Activated CD8-positive, alpha-beta memory T cell treated with anti-CD3 and anti-CD28 coated beads for 1 hour (primary cell): ENCODE measurements at places on chromosomes 2 and 18.

- DNase-seq: no peak
These were observed 34.5 kb upstream of the GRB14 start for GRCh38 chr2:164655750-164656149.

GRCh38 chr18:25360301-25360899 is 8.4 kb upstream of the ZNF521 start:
- no peak for DNase-seq

DNA sequence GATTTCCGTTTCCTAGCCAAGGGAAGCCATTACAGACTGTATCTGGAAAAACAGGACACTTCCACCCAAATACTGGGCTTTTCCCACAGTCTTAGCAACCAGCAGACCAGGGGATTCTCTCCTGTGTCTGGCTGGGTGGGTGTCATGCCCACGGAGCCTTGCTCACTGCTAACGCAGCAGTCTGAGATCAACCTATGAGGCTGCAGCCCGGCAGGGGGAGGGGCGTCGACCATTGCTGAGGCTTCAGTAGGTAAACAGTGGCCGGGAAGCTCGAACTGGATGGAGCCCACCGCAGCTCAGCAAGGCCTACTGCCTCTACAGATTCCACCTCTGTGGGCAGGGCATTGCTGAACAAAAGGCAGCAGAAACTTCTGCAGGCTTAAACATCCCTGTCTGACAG is 131.1 kb downstream of the KIAA1328 start:
- DNase-seq: no peak

- DNase-seq: no peak
These were observed 118.8 kb downstream of the MEP1B start for GRCh38 chr18:32308493-32309120.

GRCh38 chr2:79960519-79960918 is 344.0 kb downstream of the LRRTM1 start:
- no peak for DNase-seq

DNA sequence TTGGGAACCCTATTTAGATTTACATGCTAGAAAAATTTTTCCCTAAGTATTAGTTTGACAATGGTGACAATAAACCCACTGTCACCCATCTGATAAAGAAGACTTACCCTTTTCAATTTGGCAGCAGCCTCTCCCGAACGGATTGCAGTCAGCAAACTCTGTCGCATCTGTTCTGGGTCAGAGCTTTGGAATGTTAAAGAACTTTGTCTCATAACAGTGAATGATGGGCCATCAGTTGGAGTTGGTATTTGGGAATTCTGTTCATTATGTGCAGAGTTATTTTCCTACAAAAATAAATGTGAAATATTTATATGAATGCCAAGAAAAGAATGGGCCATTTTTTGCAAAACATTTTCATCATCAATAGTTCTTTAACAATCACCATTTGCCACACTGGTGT is 70.8 kb upstream of the GRB14 start:
- DNase-seq: no peak

- no peak for DNase-seq
These were observed 289.8 kb upstream of the UBE2E3 start for GRCh38 chr2:180690611-180691010.

- DNase-seq: no peak
These were observed 71.8 kb downstream of the MGAT5 start for GRCh38 chr2:134325696-134326095.

DNA sequence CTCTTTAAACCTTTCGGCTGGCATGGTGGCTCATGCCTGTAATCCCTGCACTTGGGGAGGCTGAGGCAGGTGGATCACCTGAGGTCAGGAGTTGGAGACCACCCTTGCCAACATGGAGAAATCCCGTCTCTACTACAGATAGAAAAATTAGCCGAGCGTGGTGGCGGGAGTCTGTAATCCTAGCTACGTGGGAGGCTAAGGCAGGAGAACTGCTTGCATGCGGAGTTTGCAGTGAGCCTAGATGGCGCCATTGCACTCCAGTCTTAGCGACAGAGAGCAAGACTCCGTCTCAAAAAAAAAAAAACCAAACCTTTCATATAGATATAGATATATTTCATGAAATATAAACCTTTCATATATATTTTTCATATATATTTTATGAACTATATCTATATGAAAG is 864.7 kb downstream of the TRIB2 start:
- no peak for DNase-seq

DNA sequence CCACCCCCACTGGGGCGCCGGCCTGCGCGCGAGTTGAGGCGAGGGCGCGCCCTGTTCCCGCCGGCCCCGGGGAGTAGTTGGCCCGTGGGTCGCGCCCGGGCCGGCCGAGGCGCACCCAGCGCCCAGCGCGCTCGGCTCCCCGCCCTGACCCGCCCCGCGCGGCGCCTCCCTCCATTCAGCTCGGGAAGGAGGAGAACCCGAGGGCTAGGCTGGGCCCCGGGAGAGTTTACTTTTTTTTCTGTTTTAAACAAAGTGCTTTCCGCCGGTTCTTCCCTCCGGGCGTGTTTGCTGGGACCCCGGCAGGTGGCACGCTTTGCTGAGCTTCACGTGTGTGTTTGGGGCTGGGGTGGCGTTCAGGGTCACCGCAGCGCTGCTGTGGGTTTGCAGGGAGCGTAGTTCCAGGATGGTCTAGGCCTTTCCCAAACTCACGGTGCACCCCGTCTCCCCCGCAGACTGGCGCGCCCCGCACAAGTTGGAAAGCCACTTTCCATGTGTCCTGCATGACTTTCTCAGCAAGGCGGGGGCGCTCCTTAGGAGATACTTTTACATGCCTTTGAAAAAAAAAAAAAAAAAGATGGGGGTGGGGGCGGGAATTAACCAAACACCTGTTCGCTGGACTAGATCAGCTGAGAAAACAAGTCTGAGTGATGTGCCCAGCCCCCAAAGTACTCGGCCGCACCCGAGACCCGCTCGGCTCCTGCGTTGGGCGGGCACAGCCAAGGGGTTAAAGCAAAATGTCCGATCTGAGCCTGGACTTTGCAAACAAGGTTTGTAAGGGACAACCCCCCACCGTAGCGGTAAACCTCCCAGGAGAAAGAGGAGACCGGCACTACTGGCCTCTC is 825 bp downstream of the ITGA6 start:
- no peak for DNase-seq

- no peak for DNase-seq
These were observed 124.8 kb upstream of the RNF152 start for GRCh38 chr18:62017618-62018017.

DNA sequence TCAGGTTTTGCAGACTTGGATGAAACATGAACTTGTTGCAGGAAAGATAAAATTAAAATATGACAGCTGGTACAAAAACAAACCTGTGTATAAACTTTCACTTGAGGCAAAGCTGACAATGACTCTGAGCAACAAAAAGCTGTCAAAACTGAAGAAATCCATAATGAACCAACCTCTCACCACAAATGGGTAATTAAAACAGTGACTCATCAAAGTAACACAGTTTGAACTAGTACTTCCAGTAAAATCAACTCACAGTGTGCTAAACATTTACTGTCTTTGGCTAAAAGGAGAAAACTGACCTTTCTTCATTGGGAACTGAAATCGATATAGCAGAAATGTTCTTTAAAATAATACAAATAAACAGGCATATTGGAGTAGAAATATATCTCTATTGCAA is 209.7 kb downstream of the WDPCP start:
- DNase-seq: no peak

GRCh38 chr2:211127501-211127900 is 571.1 kb downstream of the CPS1 start:
- DNase-seq: no peak

- no peak for DNase-seq
These were observed 148.5 kb downstream of the FHOD3 start for GRCh38 chr18:36446059-36446458.

DNA sequence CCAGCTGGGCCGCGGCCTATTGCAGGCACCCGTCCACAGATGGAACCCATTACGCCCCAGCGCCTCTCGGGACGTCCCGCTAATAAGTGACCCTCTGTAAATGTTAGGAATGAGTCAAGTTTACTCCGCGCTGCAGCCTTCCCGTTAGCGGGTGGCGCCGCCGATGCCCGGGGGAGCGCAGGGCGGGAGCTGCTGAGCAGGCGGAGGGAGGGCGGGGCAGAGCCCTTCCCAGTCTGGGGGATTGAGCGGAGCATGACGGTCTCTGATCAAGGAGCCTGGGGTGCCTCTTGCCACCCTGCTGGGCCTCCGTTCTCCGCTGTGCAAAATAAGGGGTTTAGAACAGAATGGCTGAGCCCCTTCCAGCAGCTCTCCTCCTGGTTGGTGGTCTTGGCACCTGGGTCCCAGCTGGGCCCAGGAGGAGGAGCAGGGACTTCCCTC is 10.5 kb downstream of the CROCC2 start:
- DNase-seq: no peak

GRCh38 chr2:44245083-44245861 is 30.0 kb upstream of the SLC3A1 start:
- no peak for DNase-seq

- DNase-seq: no peak
These were observed 17.0 kb upstream of the CD8A start for GRCh38 chr2:86807468-86808275.
